ENCODE measurements at places on chromosomes 2 and 18.

DNA sequence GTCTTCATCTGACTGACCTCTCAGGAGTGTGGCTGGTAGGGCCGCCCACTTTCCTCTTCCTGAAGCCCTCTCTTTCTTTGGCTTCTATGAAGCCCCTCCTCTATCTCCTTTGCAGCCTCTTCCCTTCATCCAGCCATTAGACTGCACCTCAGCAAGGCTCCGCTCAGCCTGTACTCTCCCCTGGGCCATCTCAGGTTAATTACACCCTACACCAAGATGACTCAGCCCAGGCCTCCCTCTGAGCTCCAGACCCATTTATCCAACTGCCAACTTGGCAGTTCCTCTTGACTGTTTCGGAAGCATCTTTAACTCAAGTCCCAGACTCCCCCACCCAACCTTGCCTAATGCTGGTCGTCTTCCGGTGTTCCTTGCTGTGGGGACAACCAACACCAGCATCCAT, 5.8 kb upstream of the WNT6 start:
- no peak for DNase-seq

GRCh38 chr2:219388907-219389156, 1.1 kb upstream of the DNPEP start:
- no peak for DNase-seq

DNA sequence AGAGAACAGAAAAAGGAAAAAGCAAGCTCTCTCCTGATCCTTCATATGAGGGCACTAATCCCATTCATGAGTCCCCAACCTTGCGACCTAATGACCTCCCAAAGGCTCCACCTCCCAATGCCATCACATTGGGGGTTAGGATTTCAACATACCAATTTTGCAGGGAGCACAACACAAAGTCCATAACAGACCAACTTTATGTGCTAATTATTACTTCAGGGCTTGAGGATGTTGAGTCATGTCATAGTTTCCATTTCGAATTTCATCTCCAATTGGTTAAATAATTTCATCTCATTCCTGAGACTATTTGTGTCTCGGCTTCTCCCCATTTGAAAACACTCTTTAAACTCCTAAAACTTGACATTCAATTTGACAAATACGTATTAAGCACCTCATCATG, 69.9 kb upstream of the KLF7 start:
- no peak for DNase-seq

- DNase-seq = no peak
Observed at GRCh38 chr2:165699946-165700345, 94.1 kb downstream of the GALNT3 start.

DNA sequence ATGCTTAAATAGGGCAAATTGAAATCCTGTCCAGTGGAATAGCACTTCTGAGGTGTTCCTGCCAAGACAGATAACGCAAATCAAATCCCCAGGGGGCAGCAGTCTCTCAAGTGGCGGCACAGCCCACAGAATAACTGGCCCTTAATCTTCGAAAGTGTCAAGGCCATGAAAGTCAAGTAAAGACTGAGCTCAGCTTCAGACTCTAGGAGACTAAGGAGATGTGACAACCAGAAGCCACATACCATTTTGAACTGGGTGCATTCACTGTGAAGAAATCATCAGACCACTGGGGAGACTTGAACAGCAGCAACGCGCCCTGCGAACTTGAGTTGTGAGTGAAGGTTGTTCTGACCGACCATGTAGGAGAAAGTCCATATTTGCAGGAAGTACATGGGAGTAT, 66.0 kb upstream of the ASAP2 start:
- DNase-seq = no peak

- DNase-seq = no peak
Observed at GRCh38 chr2:210458395-210458794, 18.2 kb downstream of the LANCL1 start.

GRCh38 chr2:42979416-42979869, 187.1 kb upstream of the HAAO start:
- DNase-seq = peak; percentile 100

- DNase-seq = no peak
Observed at GRCh38 chr18:33596178-33596854, 18.3 kb downstream of the ASXL3 start.

Measured in HepG2 (cell line).